Ureter (tissue), 1 donor: ENCODE measurements at places on chromosomes 4 and X. TPM values are rescaled to one million over a fixed set of nuclear protein-coding genes. Genes with fewer than 3 reads are reported as not detected.
A peak's percentile ranks its signal among the peaks of the same experiment; 100 is the strongest.

The DCAF4L1 gene
- 0.36 TPM for total RNA-seq

The FGFBP2 gene
- not detected for total RNA-seq

The CABS1 gene
- total RNA-seq: not detected

The ANKRD50 gene
- total RNA-seq: 49.0 TPM

The SLC25A6 gene
- total RNA-seq: 391 TPM

The FAM47A gene
- total RNA-seq: not detected

The PPARGC1A gene
- total RNA-seq: 13.3 TPM

The SLC4A4 gene
- 36.8 TPM for total RNA-seq

The ZIC3 gene
- not detected for total RNA-seq

The F8A2 gene
- total RNA-seq: not detected

The IQSEC2 gene
- total RNA-seq: 31.7 TPM

The HDX gene
- 10.3 TPM for total RNA-seq

GRCh38 chr4:172202480-172203076 is 389.4 kb downstream of the GALNTL6 start:
- no peak for DNase-seq

GRCh38 chr4:65724973-65725372 is 54.7 kb upstream of the EPHA5 start:
- DNase-seq: no peak

DNA sequence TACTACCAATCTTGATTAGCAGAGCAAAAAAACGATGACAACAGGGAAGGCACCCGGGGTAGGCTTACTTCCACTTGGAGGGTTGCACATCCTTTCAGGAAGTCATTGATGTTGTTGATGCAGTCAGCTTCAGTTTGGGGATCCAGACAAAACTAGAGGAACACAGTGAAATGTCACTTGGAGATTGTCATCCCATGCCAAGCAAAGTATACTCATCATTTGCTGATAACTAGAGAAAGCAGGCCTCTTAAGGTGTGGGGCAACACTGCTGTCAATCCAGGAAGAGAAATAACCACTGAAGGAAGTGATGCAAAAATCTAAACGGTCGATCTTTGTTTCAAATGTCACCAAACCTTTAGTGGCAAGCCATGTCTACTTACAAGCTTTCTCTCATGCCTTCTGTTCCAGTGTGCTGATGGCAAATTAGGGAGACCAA is 1.4 kb downstream of the ARHGEF6 start:
- DNase-seq: no peak

- DNase-seq: no peak
Measured at GRCh38 chr4:159983082-159983481, 880.2 kb downstream of the RAPGEF2 start.

DNA sequence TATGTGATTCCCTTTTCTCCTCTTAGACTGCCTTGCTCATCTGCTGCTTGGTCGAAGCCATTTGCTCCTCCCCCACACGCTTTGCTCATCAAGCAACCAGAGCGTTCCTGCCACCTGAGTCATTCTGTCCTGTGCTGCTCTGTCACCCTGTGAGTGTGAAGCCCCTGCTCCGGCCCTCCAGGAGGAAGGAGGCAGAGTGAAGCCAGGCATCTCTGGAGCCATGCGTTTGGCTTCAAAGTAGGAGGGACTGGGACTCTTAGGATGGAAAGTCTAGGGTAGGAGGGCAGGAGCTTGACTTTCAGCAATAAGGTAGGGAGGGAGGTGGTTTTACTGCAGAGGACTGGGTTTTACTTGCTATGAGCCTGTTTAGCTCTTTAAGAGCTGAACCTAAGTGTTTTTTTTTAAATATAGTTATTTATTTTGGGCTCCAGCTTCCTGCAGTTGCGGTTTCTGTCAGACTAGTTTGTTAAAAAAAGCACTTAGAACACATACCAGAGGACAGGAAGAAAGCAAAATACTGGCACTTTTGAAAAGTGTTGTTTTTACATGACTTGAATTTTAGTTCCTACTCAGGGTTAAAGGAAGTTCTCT is 63.6 kb downstream of the SPINK2 start:
- DNase-seq: peak; percentile 80

DNA sequence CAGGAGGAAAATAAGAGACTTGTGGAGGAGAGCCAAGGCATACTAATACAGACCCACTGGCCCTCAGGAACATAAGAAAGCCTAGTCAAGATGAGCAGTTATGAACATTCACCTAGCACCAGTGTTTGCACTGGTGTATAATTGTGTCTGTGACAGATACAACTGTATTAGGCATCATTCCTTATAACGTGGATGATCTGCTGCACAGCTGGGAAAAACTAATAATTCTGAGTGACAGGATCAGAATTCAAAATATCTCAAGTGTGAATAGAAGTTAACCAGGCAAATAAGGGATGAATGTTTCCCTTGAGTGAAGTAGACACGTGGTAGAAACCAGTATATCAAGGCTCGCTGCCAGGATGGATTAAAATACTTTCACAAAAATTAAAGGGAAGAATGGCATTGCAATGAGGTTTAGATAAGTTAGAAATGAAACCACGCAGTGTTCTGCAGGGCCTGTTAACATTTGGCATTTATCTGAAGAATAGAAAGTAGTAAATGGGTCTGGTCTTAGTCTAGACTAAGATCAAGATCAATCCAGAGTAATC is 325.9 kb downstream of the EPHA5 start:
- no peak for DNase-seq

DNA sequence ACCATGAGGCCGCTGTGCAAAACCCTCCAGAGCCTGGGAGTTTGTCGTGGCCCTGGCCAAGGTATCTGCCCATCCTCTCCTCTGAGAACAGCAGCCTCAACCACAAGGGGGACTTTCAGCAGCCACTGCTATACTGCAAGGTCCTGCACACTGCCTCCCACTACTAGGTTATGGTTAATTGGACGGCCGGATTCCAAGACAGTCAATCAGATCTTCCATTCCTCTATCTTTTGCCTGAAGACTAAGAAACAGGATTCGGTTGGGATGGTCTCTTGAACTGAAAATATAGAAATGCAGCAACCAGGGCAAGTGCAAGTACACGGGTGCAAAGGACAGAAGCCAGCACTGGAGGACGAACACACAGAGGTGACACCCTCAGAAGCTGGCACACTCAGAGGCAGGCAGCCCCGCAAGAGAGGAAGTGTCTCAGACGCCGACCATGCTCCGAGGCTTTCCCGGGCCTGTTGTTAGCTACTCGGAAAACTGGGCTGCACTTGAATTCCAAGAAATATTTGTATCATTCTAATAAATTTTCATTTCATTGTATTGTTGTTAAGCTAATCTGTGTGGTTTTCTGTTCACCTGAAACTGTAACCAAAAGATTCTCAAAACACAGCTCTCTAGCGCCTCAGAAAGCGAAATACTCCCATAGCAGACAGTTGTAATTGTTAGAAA is 63.3 kb downstream of the AFAP1 start:
- DNase-seq: no peak

DNA sequence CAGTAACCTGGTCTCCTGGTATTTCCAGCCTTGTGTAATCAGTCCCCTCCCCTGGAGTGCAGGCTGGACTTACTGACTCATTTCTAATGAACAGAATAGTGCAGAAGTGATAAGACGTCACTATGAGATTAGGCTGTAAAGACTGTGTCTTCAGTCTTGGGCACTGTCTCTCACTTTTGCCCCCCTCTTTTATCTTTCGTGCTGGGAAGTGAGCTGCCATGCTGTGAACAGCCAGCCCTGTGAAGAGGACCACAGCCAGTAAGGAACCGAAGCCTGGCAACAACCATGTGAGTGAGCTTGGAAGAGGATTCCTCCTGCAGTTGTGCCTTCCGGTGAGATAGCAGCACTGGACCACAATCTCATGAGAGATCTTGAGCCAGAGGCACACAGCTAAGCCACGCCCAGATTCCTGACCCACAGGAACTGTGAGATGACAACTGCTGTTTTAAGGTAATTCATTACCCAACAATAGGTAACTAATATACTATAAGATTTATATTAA is 67.5 kb upstream of the GPR34 start:
- no peak for DNase-seq

GRCh38 chr4:57114973-57115372 is 4.8 kb upstream of the IGFBP7 start:
- DNase-seq: no peak

- no peak for DNase-seq
Measured at GRCh38 chr4:120761070-120761469, 161.5 kb downstream of the PRDM5 start.

DNA sequence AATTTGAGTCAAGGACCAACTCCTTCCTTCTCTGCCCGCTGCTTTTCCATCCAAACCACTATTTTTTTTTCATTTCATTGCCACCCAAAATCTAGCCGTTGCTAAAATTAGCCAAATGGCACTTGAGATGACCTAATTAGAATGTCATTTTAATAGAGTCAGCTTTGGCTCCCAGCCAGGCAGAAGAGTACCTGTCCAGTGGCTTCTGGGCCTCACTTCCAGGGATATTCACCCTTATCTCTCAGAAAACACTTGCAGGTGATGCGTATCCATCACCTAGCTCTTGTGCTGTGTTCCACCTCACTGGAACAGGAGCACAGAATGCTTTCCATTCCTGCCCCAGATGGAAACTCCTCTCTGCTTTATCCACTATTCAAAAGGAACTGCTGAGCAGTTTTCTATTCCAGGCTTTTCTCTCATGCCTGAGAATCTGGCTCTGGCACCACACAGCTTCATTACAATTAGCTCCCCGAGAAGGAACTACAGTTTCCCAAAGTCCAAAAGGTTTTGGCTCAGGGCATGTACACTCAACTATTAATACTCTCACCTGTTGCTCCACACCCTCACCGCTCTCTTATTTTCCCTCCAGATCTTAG is 18.5 kb downstream of the MAGEA9B start:
- DNase-seq: peak; percentile 19

DNA sequence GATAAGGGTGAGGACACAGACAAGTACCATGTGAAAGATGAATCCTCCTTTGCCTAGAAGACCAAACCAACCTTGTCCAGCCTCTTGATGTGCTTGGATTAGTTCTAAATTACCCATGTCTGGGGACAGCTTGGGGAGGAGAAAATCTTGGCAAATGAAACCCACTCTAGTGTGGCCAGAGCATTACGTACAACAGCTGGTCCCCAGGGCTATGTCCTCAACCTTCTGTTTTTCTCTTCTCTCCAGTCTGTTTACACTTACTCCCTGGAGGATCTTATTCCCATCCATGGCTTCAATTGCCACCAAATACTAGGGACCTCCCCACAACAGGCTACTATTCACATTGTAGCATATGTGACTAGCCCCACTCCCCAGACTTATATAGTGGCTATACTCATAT is 384.5 kb downstream of the OPHN1 start:
- no peak for DNase-seq

DNA sequence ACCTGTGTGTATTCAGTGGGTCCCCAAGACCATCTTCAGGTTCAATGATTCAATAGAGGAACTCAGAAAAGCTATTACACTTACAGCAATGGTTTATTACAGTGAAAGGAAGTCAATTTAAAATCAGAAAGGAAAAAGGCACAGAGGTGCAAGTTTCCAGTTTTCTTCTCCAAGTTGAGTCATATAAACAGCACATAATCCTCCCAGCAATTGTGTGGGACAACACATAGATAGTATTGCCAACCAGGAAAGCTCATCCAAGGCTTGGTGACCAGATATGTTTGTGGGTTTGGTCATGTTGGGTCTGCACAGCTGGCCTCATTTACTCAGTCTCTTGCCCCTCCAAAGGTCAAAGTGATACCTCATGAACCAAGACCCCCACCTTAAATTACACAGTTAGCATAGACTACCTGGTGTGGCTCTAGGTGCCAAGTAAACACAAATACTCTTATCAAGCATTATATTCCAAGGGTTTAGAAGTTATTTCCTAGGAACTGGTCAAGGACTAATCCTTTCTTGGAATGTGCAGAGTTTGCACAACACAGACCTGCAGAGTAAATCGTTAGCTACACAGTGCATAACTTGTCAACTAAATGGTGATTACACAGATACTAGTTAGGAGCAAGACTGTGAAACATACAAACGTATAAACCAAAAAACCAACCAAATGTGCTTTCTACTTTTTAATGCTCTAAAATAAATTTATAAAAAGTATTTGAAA is 777.3 kb downstream of the PCDH18 start:
- DNase-seq: no peak

DNA sequence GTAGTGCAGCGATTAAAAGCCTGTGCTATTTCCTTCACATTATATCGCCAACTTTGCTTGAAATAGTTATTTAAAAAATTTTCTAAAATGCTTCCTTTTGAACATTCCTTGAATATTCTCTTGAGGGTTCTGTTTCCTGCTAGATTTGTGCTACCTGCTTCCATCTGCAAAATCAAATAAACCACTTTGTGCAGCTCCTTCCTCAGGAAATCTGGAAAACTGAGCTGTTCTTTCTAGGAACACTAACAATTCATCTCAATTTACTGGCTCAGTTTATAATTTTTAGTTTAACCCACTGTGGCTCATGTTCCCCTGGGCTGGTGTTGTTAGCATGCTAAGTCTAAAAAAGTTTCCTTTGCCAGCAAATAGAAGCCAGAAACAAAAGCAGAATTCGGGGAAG is 88.1 kb upstream of the LCORL start:
- no peak for DNase-seq

DNA sequence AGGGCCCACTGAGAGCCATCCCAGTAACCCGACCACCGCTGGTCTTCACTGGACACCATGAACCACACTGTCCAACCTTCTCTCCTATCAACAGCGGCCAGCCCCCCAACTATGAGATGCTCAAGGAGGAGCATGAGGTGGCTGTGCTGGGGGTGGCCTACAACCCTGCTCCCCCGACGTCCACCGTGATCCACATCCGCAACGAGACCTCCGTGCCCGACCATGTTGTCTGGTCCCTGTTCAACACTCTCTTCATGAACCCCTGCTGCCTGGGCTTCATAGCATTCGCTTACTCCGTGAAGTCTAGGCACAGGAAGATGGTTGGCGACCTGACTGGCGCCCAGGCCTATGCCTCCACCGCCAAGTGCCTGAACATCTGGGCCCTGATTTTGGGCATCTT is 423.8 kb upstream of the EPHA5 start:
- DNase-seq: no peak

- no peak for DNase-seq
Measured at GRCh38 chrX:117998171-117998570, 118.4 kb downstream of the KLHL13 start.

GRCh38 chr4:7419961-7420660 is 14.6 kb downstream of the PSAPL1 start:
- no peak for DNase-seq

DNA sequence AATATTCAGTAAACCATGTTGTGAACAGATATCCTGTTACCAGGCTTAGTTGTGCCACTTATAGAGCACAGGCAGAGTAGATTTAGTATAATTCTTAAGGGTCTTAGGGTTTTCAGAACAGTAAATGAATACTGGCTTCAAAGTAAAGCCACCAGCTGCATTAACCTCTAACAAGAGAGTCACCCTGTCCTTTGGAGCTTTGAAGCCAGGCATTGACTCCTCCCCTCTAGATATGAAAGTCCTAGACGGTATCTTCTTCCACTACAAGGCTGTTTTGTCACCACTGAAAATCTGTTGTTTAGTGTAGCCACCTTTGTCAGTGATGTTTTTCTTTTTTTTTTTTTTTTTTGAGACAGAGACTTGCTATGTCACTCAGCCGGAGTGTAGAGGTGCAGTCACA is 77.7 kb downstream of the ALPK1 start:
- no peak for DNase-seq

DNA sequence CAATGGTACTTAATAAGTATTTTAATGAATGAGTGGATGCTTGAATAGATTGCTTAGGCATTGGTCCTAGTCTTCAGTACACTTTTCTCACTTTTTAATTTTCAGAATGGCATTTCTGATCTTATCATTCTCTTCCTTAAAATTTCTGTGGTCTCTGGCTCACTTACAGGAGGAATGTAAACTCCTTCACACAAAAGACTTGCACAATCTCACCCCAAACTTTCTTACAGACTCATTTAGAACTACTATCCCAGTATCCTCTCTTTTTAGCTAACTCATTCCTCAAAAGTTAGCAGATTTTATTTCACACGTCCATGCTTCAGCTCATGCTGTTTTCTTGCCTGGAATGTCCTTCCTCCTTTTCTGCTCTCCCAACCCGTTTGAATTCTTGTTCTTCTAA is 350.1 kb downstream of the GRXCR1 start:
- no peak for DNase-seq
